ENCODE measurements at places on chromosomes 4 and X.

- no peak for DNase-seq
Measured at GRCh38 chr4:4443821-4444220, 56.9 kb downstream of the NSG1 start.

GRCh38 chr4:84235126-84235944 lies 263.8 kb downstream of the NKX6-1 start:
- DNase-seq, result no peak

DNA sequence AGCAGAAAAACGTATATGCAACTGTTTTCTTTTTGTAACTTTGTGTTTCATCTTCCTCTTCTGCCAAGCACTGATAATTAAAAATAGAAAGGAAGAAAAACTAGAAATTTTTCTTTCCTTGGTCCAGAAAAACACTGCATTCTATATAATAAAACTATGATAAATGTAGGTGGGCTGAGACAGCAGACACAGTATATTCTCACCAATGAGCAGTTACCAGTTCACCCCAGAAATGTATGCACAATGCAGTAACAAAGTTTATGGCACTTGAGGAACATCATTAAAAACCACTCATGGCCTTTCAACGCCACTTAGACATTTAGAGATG lies 79.4 kb downstream of the FAT1 start:
- no peak for DNase-seq

GRCh38 chr4:116636917-116637316 lies 448.5 kb downstream of the TRAM1L1 start:
- DNase-seq, result no peak

GRCh38 chr4:185480016-185480732 lies 8.6 kb upstream of the CCDC110 start:
- no peak for DNase-seq

- no peak for DNase-seq
Measured at GRCh38 chrX:96538104-96538725, 146.4 kb upstream of the DIAPH2 start.

GRCh38 chr4:113645771-113646441 lies 115.6 kb downstream of the CAMK2D start:
- no peak for DNase-seq

GRCh38 chrX:130118441-130119311 lies 8.4 kb upstream of the ELF4 start:
- DNase-seq, result peak; percentile 65

DNA sequence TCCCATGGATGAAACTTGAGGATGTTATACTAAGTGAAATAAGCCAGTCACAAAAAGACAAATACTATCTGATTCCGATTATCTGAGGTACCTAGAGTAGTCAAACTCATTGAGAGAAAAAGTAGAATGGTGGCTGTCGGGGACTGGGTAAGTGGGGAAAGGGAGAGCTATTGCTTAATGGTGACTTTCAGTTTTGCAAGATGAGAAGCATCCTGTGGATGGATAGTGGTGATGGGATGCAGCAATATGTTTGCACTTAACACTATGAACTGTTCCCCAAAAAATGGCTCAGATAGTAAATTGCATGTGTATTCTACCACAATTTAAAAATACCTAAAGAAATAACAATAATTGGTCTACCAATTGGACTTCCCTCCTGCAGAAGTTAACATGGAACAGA lies 181.5 kb downstream of the SHROOM3 start:
- no peak for DNase-seq

DNA sequence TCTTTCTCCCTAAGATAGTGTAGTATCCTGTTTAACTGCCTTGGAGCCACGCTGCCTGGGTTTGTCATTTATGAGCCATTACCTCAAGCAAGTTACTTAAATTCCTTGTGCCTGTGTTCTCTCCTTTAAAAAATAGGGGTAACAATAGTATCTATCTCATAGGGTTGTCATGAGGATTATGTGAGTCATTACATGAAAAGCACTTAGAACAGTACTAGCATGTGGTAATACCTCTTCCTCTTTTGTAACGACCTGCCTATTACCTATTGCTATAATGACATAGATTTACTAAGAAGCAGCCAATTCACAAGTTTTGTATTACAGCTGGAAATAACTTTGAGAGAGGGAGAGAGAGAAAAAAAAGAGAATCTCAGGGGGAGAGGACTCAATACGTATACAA lies 834.7 kb downstream of the RAPGEF2 start:
- no peak for DNase-seq

DNA sequence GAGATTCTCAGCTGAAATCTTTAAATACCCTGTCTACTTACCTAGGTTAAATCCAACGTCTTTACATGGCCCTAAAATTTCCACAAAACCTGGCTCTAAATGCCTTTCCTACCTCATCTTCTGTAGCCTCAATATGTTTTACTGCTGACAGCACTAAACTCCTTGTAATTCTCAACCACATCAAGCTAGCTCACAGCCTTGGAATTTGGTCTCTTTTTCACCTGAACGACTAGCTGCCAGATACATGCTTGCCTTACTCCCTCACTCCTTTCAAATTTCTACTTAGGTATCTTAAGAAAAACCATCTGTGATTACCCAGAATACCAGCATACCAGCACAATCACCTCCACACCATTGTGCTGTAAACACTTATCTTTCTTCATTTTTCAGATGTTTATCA lies 635.6 kb upstream of the PCDH10 start:
- no peak for DNase-seq

- no peak for DNase-seq
Measured at GRCh38 chr4:129261584-129261983, 165.6 kb downstream of the C4orf33 start.

GRCh38 chr4:156182269-156182668 lies 228.6 kb upstream of the CTSO start:
- DNase-seq, result no peak

DNA sequence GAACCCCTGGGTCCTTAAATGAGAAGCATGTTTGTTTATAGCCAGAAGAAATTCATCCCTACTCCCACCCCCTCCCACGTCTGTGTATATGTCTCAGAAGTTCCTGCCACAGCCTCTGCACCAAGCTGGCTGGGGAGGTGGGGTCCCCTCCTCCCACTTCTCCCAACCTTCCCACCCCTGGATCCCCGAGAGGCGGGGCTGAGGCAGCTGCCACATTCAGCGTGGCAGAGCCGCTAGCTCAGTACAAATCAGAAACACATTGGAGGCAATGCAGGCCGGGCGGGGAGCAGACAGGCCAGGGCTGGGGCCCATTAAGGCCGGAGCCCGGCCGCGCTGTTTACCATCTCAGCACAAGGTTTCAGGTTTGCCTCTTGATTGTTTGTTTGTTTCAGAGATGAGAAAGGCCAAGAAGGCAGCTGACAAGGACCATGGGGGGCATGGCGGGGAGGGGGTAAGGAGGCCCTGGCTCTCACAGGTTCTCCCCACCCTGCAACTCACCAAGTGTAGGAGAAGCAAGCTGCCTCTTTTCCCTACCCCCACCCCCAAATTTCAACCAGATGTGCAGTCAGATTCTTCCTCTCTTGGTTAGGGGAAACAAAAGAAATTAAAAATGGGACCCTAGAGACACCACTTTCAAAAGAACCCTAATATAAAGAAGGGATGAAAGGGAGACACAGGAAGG lies 22.3 kb downstream of the PJA1 start:
- DNase-seq, result no peak

GRCh38 chrX:33210156-33210555 lies 1.2 kb downstream of the DMD start:
- DNase-seq, result no peak

DNA sequence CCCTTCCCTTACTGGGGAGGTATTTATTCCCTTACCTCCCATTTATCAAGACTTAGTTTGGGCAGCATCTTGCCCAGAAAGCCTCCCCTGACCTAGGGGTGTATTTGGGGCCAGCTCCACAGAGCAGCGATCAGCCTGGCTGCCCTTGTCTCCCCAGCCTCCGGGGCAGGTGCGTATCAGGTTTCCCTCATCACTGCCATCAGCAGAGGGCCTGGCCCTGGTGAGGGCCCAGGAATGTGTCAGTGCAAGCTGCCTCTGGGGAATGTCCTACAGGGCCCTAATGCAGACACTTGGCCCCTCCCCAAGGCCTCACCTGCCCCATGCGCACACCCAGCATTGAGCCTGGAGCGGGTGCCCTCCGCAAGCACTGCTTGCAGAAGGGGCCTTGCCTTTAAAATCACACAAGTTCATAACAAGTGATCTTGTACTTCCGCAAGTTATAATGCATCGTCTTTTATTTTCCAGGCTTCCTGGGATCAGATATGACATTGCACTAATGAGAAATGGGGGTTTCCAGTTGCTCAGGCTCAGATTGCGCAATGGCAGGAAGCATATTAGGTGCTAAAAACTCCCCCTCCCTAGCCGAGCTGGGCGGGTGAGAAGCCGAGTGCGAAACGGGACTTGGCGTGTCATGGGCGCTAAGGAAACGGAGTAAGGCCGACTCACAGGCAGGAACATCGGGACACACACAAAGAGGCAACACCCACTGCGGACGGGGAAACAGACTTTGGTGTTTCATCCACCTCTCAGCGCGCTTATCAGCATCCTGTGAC lies 25.4 kb upstream of the AFAP1 start:
- peak; percentile 60 for DNase-seq

GRCh38 chrX:94722578-94722977 lies 1048.6 kb downstream of the FAM133A start:
- no peak for DNase-seq

DNA sequence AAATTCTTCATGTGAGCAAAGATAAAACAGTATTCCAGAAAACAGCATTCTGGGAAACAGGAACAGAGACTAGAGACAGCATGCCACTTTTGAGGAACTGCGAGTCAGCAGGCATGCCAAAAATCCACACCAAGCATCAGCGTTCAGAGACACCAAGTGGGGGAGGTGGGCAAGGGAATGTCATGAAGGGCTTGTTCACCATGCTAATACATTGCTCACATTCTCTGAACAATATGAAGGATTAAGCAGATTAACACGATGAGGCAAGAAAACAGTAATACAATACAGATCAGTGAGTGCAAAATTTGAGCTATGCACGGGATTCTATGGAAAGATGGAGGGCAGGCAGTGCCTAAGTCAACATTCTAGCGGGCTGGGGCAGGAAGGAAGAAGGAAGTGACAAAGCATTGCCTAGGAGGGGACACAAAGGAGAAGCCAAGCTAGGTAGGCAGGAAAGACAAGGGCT lies 278.3 kb downstream of the FBXW7 start:
- no peak for DNase-seq

DNA sequence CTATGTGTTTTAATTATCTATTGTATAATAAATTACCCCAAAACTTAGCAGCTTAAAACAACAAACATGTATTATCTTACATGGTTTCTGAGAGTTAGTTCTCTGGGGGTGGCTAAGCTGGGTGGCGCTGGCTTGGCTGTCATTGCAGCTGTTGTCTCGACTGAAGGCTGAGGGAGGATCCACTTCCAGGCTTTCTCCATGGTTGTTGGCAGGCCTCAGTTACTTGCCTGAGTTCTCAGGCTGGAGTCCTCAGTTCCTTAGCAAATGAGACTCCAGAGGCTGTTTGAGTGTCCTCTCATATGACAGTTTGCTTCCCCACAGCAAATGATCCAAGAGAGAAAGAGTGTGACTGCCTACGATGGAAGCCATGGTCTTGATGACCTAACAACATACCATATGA lies 23.5 kb upstream of the GALNT7 start:
- DNase-seq, result no peak

- no peak for DNase-seq
Measured at GRCh38 chr4:26826721-26827120, 33.9 kb upstream of the STIM2 start.

GRCh38 chr4:92333016-92333415 lies 29.2 kb downstream of the GRID2 start:
- peak; percentile 8 for DNase-seq

- DNase-seq, result no peak
Measured at GRCh38 chr4:76434901-76435527, at the start of gene SHROOM3. Gene SHROOM3 (plus strand): TSS chr4:76435229. CDS start chr4:76436053, 824 bp downstream.

DNA sequence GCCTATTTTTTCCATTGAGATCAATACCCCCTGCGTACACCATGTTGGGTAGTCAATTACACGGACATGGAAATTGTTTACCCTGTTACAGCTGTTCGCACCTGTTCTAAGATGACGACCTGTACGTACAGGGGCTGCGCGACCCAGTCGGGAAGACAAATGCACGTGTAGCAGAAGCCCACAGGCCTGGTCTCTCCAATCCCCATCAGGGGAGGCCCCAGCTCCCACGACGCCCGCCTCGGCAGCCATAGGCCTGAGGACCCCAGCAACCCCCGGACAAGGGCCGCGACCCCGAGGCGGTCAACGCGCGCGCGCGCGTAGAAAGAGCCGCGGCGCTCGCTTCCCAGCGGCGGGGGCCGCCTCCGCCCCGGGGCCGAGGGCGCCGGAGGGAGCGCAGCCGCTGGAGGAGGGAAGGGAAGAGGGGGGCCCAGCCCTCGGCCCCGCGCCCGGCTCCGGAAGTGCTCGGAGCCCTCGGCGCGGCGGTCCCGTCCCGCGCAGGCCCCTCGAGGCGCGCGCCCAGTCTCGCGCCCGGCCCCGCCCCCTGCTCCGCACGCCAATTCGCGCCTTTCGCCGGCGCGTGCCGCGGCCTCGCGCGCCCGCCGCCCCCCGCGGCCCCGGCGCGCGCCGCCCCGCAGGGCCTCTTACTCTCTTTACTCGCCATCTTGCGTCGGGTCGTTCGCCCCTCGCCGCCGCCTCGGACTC lies 618 bp downstream of the RBBP7 start:
- DNase-seq, result no peak

GRCh38 chrX:72027024-72027913 lies 104.4 kb downstream of the RTL5 start:
- DNase-seq, result no peak

DNA sequence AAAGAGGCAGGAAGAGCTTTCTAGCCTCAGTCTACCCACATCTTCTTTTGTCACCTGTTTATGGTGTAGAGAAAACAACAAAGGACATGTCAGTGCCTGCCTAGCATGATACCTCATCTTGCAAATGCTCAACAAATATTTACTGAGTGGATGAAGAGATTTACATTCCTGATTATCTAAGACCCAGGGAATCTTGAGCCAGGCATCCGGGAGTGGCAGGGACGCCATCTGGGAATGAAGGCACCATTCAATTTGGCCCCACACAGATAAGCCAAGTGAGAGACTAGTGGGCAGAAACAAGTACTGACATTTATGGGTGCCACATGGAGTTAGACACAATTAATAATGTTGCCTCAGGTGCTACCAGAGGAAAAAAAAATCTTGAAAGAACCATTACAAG lies 36.8 kb upstream of the CASK start:
- no peak for DNase-seq

- no peak for DNase-seq
Measured at GRCh38 chrX:108396188-108396891, 41.9 kb downstream of the COL4A6 start.

- peak; percentile 43 for DNase-seq
Measured at GRCh38 chr4:175421506-175421905, 390.6 kb downstream of the GPM6A start.

- no peak for DNase-seq
Measured at GRCh38 chrX:74779175-74779574, 146.1 kb downstream of the NEXMIF start.

- no peak for DNase-seq
Measured at GRCh38 chr4:71709961-71710360, 73.9 kb downstream of the GC start.

- peak; percentile 52 for DNase-seq
Measured at GRCh38 chrX:133660281-133660680, 245.0 kb upstream of the GPC4 start.

GRCh38 chr4:71232846-71233245 lies 106.0 kb upstream of the SLC4A4 start:
- DNase-seq, result no peak

GRCh38 chr4:77880784-77881183 lies 18.2 kb downstream of the MRPL1 start:
- DNase-seq, result no peak

Data from skeletal muscle cell (primary cell).